Omental fat pad (tissue), 4 donors: ENCODE measurements at places on chromosomes 3 and 15.

DNA sequence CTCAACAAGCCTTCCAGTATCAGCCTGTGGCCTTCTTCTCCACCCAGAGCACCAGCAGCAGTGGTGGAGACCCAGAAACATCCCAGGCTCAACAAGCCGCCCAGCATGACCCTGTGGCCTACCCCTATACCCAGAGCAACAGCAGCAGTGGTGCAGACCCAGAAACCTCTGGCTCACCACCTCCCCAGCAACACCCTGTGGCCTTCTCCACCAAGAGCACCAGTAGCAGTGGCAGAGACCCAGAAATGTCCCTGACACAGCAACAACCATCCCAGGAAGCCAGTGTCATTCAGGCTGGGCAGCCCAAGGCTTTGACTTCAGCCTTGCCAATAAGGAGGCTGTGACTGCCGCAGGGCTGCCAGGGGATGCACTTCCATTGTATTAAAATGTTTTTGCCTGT lies 16.3 kb upstream of the EMC3 start:
- no peak for DNase-seq

DNA sequence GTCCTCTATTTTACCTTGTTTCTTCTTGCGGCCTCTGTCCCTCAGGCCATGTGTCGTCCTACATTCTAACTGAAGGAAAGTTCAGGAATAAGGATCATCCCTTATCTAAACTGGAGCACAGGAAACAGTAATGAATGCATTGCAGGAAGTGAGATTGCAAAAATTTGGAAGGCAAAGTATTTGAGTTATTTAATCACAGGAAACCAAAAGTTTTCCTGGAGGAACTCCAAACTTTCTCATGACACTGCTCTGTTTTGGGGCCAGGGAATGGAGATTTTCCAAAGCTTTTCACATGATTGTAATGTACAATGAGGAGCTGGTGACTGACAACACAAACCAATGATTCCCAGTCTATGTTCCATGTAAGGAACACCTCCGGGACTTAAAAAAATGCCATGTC lies 57.8 kb upstream of the PLSCR4 start:
- no peak for DNase-seq

- DNase-seq, result no peak
Observed at GRCh38 chr3:78822726-78823125, 945.1 kb downstream of the ROBO1 start.

GRCh38 chr15:99154271-99154670 lies 49.4 kb downstream of the SYNM start:
- DNase-seq, result no peak

DNA sequence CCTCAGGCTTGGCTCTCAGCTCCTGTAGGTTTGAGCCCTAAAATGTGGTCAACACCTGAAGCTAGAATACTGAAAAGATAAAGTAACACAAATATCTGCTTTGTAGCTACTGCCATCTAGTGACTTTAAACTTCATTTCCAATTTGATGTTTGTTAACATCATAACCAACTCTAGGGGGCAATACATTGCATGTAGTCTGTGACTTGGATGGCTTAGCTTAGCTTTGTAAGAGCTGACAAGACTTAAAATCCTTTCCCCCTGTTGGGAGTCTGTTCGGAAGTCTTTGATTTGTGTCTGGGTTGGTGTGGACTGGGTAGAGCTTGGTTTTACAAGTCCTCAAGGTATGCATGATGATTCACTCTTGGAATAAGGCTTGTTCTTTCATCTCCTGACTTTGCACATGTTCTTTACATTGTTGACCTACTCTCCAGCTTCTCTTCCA lies 51.7 kb downstream of the SCN11A start:
- DNase-seq, result no peak

DNA sequence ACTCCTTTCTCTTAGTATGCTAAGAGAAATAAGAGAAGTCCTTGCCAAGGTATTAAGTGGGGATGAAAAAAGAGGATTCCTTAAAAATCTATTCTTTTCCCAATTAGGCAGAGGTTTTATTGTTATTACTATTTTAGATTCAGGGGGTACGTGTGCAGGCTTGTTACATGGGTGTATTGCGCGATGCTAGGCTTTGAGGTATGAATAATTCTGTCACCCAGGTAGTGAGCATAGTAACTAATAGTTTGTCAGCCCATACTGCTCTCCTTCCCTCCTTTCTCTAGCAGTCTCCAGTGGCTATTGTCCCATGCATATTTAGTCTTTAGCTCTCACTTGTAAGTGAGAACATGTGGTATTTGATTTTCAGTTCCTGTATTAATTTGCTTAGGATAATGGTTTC lies 83.9 kb downstream of the LEKR1 start:
- DNase-seq, result no peak

- no peak for DNase-seq
Observed at GRCh38 chr3:198079771-198080520, 119.9 kb downstream of the LMLN start.

DNA sequence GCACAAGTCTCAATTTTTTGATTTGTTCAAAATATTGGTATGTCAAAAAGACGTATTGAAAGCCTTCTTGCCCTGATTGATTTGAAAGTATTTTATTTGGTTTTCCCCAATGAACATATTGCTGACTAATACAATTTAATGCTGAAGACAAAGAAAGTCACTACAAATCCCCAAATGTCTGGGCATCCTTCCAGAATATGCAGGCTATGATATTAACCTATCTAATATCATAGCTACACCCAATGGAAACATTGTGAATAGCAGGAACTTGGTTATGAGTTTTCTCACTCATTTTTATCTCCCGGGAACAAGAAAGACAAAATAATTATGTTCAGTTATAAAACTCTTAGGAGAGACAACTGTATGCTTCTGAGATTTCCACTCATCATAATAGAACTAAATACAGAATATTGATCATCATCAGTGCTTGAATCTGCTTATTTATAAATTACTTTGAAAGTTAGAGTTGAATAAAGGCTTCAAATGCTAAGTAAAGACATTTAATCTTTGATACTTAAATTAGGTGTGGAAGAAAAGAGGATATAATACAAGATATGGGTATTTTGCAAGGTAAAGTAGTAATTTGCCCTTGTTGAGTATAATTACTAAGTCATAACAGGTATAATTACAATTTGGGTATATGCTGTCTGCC lies 483.9 kb downstream of the RBMS3 start:
- DNase-seq, result no peak

GRCh38 chr15:68930268-68931022 lies at the start of gene SPESP1:
Gene SPESP1 (plus strand): TSS chr15:68930525. CDS start chr15:68930654, 129 bp downstream.
- no peak for DNase-seq

- DNase-seq, result no peak
Observed at GRCh38 chr3:58441514-58442450, 8.2 kb upstream of the PDHB start.

GRCh38 chr3:126316031-126316461 lies 41.2 kb downstream of the KLF15 start:
- DNase-seq, result no peak

DNA sequence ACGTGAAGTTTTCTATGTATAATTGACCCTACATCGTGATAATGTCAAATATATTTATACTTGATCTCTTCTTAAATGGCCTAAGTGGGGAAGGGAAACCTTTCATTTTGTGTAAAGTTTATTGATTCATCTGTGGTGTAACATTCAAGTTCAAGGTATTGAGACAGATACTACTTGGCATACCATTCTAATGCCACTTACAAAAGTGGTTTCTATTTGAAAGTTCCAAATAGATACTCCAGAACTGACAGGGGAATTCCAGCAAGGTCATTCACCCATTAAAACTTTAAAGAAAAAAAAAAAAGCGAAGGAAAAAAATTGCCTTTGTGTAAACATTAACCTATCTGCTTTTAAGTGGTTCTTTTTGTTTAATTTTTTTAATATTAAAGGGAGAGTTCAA lies 45.3 kb upstream of the MAP3K13 start:
- DNase-seq, result no peak

- DNase-seq, result no peak
Observed at GRCh38 chr3:77236118-77236517, 196.2 kb downstream of the ROBO2 start.

DNA sequence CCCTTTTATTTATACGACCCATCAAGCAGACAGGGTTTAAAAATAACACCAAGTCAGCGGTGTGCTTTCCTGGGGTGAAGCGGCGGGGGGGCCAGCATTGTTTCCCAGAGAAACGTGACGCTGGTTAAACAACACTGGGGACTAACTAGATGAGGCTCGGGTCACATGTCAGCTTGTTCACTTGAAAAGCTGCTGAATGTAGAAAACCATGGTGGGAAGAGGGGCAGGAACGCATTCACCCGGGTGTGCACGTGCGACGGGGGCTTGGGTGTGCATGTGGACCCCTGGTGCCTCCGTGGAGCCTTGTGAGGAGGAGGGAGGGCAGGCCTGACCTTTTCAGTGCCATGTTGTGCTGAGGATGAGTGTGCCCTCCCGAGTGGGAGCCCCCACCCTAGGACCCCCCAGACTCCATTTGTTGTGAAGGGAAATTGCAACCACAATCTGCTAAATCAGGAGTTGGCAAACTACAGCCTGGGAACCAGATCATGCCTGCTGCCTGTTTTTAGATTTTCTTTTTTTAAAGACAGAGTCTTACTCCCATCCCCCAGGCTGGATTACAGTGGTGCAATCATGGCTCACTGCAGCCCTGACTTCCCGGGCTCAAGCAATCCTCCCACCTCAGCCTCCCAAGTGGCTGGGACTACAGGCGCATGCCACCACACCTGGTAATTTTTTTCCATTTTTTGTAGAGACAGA lies 70.4 kb upstream of the CMTM7 start:
- DNase-seq, result no peak

GRCh38 chr3:177300039-177300833 lies 103.0 kb upstream of the TBL1XR1 start:
- DNase-seq, result no peak

- DNase-seq, result no peak
Observed at GRCh38 chr3:82423268-82424030, 662.0 kb upstream of the GBE1 start.
